CD4-positive, alpha-beta memory T cell (primary cell): ENCODE measurements at places on chromosomes 12 and 14.

GRCh38 chr14:93337143-93337753 is 4.4 kb upstream of the BTBD7 start:
- no peak for DNase-seq

DNA sequence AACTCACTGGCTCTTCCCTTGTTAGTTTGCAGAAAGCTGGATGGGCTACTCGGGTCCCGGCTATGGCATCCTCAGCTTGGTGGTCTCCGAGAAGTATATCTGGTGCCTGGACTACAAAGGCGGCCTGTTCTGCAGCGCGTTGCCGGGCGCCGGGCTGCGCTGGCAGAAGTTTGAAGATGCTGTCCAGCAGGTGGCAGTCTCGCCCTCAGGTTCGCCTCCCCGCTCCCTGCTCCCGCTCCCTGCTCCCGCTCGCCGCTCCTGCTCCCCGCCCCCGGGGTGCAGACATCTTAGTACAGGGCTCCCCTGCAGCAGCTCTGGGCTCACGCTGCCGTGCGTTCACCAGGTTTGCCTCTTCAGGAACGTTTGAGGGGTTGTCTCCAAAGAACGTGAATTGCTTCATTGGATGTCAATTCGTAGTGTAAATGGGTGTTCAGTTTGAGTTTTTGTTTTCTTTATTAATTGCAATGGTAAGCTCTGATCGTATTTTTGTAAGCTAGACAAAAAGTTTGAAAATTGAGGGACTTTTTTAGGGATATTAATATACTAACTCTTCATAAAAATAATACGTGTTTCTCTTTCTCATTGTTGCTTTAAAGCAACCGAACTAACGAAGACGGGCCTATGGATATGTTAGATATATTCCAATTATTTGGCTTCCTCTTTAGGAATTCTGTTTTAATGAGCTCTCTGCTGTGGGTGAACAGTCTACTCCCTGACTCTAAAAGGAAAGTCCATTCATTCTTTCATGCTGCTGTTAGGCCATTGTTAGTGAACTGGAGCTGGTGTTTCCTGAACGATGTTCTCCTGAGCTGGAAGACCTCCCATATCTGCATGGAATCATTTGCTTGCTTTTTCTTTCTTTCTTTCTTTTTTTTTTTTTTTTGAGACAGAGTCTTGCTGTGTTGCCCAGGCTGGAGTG is 71.3 kb downstream of the ANKRD9 start:
- DNase-seq: no peak

DNA sequence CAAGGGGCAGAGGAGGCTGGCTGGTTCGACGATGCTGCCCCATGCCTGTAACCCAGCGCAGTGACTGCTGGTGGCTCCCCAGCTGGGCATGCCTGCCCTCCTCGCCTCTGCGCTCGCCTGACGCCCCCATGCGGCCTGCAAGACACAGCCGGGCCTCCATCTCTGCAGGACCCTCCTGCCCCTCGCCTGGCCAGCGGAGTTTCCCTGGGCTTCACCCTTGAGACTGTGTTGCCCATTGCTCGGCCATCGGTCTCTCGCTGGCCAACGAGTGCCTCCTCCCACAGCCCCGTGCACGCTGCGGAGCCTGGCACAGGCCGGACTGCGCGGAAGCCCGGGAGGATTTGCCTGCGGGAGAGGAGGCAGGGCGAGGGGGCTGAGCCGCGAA is 17.6 kb downstream of the ASPG start:
- DNase-seq: no peak

GRCh38 chr14:102164965-102165364 is 25.3 kb downstream of the WDR20 start:
- no peak for DNase-seq

DNA sequence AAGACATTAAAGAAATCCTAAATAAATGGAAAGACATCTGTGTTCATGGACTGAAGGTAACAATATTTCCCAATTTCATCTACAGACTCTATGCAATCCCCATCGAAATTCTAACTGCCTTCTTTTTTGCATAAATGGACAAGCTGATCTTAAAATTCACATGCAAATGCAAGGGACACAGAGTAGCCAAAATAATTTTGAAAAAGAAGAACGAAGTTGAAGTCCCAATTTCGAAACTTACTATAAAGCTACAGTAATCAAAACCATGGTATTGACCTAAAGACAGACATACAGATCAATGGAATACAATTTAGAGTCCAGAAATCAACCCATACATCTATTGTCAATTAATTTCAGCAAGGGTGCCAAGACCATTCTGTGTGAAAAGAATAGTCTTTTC is 16.4 kb upstream of the CD27 start:
- no peak for DNase-seq

DNA sequence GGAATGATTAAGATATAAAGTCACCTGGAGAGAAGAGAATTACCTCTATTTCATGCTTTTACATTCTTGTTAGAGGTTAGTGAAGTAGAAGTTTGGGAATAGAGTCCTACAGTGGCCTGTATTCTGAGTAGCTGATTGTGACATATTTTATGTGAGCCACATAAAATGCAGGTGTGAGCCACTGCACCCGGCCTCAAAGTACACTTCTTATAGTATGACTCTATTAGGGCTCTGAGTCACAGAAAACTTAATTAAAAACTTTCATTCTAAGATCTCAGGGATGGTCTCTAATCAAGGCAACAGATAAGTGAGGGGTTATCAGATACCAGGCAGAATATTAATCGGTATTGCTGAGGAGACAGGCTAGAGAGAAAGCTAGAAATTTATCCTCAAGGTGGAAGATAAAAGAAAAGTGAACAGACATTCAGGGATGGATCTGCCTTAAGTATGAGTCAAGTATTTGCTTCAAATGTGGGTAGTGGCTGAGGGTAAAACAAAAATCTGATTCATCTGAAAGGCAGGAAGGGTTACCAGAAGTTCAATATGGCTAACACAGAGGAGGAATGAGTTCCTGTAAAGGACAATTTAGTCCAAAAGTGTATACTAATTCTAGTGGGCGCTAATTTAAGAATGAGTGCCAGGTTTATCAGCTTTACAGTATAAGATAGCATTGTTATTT is 5.5 kb upstream of the G2E3 start:
- DNase-seq: no peak

GRCh38 chr12:5506821-5507231 is 74.9 kb downstream of the NTF3 start:
- DNase-seq: no peak

DNA sequence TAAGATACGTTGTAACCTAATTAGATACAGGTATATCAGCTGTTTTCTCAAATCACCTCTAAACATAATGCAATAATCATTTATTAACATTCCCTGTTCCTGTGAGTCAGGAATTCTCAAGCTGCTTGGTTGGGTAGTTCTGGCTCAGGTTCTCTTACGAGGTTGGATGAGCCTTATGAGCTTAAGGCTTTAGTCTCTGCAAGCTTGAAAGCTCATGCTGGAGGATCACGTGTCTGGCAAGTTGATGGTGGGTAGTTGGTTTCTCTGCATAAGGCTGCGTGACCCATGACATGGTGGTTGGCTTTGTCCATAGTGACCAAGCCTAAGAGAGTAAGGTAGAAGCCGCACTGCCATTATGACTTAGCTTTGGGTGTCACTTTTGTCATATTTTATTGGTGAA is 62.0 kb downstream of the PLEKHA5 start:
- DNase-seq: no peak

GRCh38 chr12:77847680-77848431 is 17.2 kb downstream of the NAV3 start:
- DNase-seq: no peak

DNA sequence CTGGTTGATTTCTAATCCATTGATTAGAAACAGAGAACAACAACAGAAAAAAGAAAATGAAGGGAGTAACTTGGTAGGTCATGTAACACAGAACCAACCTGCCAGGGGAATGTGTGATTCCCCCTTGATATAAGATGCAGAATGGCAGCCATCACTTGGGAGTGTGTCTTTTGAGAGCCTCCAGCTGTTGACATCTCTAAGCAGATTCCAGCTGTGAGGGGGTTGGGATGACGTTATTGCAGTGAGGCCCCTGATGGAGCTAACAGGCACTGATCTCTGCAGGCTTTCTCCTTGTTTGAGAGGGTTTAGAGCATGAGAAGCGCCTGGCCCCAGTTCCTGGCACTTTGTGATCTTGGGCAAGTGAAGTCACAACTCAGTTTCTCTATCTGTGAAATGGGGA is 124.9 kb downstream of the PELI2 start:
- no peak for DNase-seq

DNA sequence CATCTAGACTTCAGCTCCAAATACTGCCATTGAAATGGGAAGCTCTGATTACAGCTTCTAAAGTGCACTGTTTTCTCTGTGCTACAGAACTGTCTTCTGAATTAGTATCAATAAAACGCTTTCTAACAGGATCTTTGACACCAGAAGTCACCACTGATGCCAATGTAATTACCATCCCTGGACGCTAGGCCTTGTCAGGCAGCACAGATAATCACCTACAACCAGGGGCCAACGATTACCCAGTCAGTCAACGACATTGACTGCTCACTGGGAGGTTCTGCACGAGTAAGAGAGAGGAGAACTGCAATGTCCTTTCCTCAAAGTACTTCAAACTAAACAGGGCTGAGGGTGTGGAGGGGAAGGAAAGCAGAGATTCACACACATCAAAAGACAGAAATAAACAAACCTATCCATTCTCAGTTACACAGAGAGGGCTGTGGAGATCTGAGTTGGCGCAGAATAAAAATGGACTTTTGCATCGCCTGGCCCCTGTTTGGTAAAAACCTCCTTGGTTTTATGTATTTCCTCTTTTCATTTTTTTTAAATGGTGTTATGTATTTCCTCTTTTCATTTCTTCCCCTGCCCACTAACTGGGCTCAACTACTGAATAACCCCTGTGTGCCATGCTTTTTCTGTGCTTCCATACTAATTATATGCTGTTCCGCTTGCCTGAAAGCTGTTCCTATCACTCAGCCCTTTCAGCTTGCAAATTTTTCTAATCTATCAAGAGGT is 492.2 kb downstream of the APAF1 start:
- DNase-seq: no peak

GRCh38 chr12:89122852-89123251 is 229.4 kb downstream of the DUSP6 start:
- DNase-seq: no peak

- no peak for DNase-seq
Observed at GRCh38 chr14:75667099-75667765, 6.2 kb downstream of the TTLL5 start.

GRCh38 chr14:39972704-39973103 is 540.5 kb upstream of the FBXO33 start:
- DNase-seq: no peak

DNA sequence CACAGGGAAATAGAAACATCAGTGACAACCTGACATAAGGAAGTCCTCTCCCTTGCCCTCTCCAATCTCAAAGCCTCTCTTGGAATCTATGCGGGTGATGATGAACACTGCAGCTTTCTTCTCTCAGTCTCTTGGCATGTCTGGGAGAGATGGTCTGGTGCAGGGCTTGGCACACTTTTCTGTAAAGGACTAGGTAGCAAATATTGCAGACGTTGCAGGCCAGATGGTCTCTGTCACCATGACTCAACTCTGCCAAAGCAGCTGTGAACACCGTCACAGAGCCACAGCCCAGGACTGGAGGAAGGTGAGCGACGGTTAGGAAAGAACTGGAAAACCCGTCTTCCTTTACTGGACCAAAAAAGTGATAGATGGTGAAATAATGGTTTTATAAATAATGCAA is 591.0 kb upstream of the TMEM132C start:
- DNase-seq: no peak
